ENCODE measurements at places on chromosomes 16 and 17.

- no peak for DNase-seq
These were observed 96.7 kb upstream of the CDH5 start for GRCh38 chr16:66269617-66270332.

DNA sequence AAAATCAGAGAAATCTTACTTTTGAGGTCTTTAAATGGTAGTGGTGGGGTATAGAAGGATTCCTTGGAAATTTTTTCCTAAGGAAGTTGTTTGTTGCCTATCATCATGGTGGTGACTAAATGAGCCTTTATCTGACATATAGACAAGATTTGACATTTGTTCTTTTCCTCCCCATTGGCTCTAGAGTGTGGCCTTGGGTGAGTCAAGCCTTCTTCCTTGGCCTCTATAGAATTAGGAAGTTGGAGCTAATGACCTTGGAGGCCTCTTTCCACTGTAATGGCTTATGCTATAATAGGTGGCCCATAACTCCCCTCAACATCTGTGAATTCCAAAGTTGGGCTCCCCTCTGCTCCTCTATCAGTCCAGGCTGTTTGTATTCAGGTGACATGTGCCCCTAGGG lies 79.1 kb upstream of the HNF1B start:
- no peak for DNase-seq

DNA sequence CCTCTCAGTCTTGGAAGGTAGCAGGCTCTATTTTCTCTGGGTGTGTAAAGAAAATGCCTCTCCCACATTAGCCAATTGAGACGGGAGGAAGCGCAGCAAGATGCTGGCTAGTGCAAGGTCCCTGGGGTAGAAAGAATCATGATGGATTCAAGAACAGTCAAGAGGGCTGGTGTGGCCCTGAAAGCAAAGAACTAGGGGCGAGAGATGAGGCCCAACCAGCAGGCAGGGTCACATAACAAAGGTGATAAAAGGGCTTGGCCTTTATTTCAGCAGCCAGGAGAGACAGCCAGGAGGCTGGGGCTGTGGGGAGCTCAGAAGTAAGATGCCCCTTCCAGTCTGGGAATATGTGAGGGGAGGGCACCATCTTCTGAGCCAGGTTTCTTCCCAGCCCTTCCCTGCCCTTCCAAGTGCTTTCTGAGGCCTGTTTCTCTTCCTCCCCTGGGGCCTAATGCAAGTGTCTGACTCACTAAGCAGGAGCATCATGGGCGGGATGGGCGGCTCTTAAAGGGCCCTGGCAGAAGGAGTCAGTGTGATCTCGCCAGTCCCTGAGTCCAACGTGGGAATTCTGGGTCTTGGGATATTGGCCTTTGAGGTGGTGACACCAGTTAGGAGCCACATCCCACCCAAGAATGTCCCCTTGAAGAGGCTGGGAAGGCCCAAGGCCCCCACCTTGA lies 3.9 kb upstream of the NLRC5 start:
- no peak for DNase-seq

- no peak for DNase-seq
These were observed 209.4 kb upstream of the GSE1 start for GRCh38 chr16:85403693-85404092.

DNA sequence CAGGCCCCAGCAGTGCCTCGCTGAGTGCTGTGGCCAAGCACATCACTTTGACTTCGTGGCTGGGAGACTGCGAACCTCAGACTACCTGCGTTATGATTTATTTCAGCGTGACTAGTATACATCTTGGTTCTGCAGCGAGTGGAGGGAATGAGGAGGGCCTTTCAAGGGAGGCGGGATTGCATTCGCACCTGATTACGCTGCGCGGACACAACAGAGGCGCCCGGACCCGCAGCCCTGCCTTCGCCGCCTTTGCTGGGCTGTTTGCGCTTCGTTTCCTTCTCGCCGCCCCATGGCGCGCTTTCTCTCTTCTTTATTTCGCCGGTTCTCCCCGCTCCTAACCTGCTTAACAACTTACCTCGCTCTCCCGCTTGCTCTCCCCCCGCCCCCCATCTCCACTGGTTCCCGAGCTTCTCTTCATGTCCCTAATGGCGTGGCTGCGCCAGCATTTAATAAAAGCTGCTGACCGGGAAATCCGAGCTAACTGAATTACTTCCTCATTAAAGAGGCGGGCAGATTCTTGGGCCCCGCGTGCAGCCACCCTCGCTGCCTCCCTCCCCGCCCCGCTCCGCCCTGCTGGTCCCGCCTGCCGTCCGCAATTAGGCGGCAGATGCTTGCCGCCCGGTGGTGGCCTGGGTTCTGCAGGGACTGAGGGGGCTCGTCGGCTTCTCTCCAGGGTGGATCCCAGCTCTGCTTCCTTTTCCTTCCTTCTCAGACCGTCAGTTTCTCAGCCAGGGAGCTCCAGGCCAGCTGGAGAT lies 257.6 kb upstream of the SDK2 start:
- DNase-seq, result peak; percentile 12

DNA sequence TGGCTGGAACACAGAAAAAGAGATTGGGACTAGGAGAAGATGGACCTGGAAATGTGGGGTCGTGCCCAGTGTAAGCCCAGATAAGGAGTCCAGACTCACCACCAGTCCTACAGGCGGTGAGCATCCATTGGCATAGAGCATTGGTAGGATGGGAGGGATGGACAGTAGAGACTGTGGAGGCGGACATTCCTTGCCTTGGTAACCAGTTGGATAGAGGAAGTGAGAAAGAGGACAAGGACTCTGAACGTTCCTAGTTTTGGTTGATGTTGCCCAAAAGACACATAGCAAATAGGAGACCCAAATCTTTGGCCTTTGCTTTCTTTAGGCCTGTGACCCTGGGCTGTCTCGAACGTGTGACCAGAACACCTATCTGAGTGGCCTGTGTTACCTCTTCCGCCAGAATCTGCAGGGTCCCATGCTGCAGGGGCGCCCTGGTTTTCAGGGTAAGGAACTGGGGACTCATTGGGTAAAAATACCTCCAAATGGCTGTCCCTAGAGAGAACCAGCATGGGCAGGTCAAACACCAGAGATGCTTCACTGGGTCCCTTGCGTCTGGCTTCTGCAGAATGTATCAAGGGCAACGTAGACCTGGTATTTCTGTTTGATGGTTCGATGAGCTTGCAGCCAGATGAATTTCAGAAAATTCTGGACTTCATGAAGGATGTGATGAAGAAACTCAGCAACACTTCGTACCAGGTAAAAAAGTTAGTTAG lies 6.4 kb downstream of the ITGAL start:
- no peak for DNase-seq

GRCh38 chr16:88466175-88466862 lies 13.2 kb downstream of the ZFPM1 start:
- peak; percentile 35 for DNase-seq

DNA sequence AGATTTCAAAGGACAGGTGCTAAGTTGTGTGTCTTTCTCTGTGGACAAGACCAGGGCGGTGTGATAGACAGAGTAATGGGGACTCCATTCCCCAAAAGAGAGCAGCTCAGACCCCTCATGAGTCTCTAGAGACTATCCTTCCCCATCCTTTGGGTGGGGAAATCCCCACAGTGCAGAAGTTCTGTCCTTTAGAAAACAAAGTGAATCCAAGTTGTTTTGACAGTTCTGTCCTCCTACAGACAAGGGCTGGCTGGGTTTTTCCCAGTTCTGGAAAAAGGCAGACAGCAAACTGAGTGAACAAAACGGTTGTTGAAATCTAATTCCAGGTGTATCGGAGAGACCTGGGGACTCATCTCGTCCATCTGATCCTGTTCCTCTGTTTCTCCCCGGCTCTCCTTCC lies 11.0 kb upstream of the HAS3 start:
- DNase-seq, result no peak

- DNase-seq, result no peak
These were observed 36.0 kb downstream of the CHD9 start for GRCh38 chr16:53090591-53091411.

DNA sequence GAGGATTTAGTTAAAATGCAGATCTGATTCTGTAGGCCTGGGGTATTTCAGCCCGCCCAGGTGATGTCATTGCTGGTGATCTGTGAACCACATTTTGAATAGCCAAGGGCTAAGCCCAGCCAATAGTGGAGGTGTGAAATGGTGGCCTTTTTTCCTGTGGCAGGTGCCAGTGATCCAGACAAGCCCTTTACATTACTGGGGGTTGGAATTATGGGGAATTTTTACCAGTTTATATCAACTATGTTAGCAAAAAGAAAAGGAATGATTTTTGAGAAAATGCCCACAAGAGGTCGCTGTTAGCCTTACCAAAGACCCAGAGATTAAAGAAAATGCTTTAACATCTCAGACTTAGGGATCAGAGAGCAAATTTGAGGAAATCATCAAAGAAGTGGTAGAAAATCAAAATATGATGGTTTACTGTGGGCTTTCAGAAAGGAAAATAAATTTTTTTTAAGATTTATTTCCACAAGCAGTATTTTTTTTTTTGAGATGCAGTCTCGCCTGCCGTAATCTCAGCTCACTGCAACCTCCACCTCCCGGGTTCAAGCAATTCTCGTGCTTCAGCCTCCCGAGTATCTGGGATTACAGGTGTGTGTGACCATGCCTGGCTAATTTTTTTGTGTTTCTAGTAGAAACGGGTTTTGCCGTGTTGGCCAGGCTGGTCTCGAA lies 3.9 kb downstream of the VPS35L start:
- peak; percentile 71 for DNase-seq

GRCh38 chr17:42431758-42432161 lies 8.7 kb upstream of the CAVIN1 start:
- no peak for DNase-seq

- DNase-seq, result no peak
These were observed 14.2 kb upstream of the ALOX12B start for GRCh38 chr17:8101721-8102120.

GRCh38 chr17:38449364-38449763 lies 21.1 kb downstream of the ARHGAP23 start:
- no peak for DNase-seq

DNA sequence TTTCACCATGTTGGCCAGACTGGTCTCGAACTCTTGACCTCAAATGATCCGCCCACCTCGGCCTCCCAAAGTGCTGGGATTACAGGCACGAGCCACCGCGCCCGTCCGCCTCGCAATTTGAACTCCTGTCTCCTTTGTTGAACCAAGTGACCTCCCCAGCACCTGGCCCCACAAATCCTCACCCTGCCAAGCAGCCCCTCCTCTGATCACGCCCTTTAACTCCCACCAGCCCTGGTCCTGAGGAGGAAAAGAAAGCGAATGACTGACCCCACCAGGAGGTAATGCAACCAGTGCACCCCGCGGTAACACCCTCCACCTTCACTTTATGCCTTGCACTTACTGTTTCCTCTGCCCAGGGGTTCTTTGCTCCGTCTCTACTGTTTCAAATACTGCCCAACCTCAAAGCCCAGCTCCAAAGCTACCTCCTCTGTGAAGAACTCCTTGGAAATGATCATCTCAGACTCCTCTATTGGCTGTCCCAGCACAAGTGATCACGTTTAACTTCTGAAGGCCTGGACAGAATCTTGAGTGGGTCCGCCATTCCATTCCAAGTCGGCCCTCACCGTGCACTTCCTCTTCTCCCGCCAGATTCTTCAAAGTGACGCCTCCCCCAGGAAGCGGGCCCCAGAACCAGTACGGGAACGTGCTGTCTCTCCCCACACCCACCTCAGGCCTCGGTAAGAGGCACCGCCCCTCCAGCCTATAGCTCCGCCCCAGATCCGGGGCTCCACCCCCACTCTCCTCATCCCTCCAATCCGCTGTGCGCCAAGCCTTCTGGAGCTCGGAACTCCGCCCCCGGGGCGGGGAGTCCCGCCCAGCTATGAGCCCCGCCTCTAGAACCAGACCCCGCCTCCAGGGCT lies 4.4 kb downstream of the CD19 start:
- peak; percentile 90 for DNase-seq

DNA sequence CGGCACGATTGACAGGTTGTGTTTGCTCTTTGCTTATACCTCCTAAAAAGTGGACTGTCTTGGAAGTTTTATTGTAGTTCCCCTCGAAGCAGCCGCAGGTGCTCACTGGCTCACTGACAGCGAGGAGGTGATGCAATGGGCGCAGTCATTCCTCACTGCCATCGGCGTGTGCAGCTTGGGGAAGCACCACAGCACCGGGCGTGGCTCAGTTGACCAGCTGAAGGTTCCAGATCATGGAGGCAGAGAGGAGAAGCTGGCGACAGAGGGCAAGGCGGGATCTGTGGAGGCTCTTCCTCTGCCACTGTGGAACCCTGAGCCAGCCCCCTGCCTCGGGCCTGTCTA lies 72.1 kb upstream of the TNRC6C start:
- DNase-seq, result no peak

DNA sequence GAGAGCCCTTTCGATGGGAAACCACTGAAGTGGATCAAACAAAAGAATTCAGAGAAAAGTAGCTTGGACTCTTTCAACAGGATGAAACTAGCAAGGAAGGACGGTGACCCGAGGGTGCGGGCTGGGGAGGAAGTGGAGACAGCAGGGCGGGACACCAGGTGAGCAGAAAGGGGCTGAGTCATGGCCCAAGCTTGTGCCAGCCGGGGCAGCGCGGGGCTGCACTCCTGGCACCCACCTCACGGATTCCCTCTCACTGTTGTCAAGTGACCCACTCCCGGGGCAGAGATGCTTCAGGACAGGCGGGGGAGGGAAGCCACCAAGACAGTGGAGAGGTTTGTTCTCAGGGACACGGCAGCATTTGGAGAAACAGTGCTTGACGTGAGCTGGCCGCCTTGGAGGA lies 10.7 kb upstream of the RNF222 start:
- no peak for DNase-seq

- DNase-seq, result no peak
These were observed 60.2 kb downstream of the TEX2 start for GRCh38 chr17:64202683-64203344.

All from CD4-positive, alpha-beta T cell treated with Interleukin-17A for 1 hour (primary cell).